NCI-H1092 treated with DMSO at 0.1 percent for 48 hours (cell line): ENCODE measurements at places on chromosomes 1 and 21.

GRCh38 chr1:116971258-116971860 is 30.2 kb upstream of the CD101 start:
- no peak for DNase-seq

DNA sequence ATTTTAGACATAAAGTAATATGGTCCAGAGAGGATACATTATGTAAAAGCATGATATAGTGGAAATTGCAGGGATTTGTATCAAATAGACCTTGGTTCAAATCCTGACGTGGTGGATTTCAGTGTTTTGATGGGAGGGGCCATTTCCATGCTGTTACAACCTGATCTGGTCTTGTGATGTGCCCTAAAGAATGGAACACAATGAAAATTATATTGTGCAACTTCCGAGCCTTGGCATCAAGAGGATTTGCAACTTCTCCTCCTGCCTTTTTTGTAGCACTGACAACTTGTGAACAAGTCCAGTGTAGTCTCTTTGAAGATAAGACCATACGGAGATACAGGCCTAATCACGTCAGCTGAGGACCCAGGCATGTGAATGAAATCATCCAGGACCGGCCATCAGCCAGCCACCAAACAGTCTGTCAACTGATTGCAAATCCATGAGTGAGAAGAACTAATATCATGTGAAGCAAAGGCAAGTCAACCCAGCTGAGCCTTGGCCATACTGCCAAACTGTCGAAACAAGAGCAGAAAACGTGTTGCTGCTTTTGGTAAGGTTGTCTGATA is 412.1 kb downstream of the DPYD start:
- DNase-seq, result no peak

DNA sequence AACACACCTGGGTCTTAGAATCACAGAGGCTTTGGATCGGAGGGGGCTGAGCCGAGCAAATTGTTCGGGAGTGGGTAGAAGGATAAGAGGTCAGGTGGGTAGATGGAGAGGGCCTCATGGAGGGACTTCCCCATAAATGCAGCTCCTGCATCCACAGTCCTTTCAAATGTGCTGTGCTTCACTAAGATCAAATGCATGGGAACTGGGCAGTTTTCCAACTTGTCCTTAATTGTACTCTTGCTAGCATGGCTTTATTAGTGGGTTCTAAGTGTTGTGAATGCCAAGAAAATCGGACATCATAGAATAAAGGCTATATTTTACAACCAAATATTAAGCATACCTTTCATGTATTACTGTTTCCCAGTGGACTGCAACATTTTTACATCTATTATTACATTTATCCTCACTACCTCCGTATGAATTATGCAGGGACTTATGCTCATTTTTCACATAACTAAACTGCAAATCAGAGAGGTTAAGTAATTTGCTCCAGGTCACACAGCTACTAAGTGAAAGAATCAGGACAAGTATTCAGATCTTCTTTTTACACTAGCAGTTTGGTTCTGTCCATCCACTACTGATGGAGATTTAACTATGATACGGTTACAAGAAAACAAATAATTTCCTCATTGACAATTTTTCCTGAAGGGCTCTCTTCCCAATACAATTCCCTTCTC is 174.5 kb upstream of the RUNX1 start:
- DNase-seq, result peak; percentile 45

DNA sequence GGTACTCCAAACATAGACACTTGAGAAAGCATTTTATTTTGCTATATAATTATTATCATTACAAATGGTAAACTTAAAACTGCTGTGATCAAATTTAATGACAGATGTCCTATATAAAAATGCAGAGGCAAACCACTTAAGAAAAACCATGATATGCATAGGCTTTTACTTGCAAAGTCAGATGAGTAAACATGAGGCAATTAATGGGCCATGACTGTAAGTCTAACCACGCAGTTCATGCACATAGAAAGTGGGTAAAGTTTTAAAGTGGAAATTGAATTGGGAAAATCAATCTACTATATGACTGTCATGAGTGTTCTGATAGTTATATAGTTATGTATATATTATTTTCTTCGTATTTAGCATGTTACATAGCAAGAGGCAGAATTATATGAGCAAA is 219.2 kb downstream of the PTPRC start:
- peak; percentile 8 for DNase-seq

DNA sequence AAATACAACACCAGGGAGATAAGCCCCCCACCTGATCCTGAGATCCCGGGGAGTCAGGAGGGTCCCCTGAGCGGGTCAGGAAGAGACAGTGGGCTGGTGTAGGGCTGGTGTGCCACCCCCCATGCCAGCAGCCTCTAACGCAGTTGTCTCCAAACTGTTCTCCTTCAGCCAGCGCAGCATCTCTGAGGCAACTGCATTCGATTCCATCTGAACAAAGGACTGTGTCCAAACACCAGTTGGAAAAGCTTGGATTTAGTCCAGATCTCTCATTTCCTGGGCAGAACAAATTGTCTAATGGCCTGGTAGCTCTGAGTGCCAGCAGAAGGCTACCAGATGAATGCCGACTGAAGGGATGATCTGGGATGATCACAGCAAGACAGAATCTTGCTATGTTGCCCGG is 44.1 kb upstream of the EIF4G3 start:
- peak; percentile 94 for DNase-seq

- DNase-seq, result no peak
Measured at GRCh38 chr1:20073256-20073655, 3.3 kb downstream of the PLA2G5 start.

GRCh38 chr1:221718381-221719277 is 23.3 kb downstream of the DUSP10 start:
- DNase-seq, result no peak
